ENCODE measurements at places on chromosomes 2 and 18. TPM values are rescaled to one million over a fixed set of nuclear protein-coding genes. Genes with fewer than 3 reads are reported as not detected.

Gene MDH1B
- 2.2 TPM for total RNA-seq

DNA sequence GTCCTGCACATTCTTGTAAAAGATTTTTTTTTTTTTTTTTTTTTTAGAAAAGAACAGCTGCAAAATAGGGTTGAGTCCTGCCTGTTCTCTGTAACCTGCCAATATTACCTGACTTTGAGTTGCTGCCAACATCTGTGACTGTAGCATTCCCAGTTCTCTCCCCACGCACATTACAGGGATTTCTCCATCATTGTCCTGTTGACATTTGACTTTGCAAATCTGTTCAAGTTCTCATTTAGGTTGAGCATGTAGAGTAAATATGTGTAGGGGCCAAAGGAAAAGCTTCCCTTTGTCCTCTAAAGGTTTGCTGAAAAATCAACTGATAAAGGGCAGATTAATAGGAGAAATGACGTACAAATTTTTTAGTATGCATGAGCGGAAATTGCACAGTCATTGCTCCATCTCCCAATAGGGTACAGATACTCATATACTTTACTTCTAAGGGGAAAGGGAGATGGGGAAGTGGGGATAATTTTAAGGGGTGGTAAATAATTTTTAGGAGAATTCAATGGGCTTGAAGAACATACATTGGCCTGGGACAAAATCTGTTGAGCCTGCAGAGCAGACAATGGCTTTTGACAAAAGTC, 385.5 kb downstream of the PIK3C3 start:
- no peak for DNase-seq

GRCh38 chr18:27695503-27695902, 481.4 kb downstream of the CDH2 start:
- no peak for DNase-seq

Gene SNORC
- under 0.01 TPM for total RNA-seq

Gene INPP5D
- 6.4 TPM for total RNA-seq

DNA sequence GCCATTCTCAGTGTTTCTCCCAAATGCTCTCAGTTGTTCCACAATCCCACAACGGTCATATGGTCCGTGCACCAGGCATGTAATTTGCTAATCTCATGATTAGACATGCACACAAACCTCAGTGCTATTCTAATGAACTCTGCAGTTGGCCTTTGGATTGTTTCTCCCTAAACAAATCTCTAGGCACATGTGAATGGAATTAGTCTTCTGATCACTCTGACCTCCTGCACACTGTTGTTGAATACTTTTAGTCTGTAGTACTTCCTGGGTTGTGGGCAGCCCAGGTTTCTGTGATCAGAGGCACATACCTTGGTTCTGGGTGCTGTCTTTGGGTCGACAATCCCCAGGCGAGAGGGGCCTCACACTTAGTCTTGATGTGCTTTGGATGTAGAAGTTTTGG, 498.7 kb upstream of the SPRED2 start:
- DNase-seq, result no peak

GRCh38 chr2:11710632-11711353, 35.6 kb upstream of the LPIN1 start:
- no peak for DNase-seq

DNA sequence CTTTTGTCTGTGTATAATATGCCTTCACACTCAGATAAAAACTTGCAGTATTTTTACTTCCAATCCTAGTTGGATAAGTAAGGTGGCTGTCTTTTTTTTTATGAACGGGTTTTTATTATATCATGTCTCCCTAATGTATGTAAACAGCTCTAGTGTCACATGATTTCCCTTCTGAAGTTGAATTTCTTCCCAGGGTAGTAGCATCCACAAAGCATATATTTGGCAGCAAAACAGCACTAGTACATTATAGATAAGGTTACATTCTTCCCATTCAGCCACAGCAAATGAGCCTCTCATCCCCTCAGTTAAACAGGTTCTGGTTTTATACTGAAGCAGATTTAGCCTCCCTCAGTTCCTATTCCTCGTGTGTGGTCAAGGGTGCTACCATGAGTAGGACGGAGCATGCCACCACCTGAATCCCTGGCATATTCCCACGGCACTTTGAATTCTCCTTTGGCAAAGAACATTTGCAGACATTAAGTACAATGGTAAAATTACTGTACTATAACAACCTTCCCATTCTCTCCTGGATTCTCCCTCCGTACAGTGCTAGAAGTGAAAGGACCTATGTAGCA, 15.4 kb upstream of the DTNA start:
- no peak for DNase-seq

DNA sequence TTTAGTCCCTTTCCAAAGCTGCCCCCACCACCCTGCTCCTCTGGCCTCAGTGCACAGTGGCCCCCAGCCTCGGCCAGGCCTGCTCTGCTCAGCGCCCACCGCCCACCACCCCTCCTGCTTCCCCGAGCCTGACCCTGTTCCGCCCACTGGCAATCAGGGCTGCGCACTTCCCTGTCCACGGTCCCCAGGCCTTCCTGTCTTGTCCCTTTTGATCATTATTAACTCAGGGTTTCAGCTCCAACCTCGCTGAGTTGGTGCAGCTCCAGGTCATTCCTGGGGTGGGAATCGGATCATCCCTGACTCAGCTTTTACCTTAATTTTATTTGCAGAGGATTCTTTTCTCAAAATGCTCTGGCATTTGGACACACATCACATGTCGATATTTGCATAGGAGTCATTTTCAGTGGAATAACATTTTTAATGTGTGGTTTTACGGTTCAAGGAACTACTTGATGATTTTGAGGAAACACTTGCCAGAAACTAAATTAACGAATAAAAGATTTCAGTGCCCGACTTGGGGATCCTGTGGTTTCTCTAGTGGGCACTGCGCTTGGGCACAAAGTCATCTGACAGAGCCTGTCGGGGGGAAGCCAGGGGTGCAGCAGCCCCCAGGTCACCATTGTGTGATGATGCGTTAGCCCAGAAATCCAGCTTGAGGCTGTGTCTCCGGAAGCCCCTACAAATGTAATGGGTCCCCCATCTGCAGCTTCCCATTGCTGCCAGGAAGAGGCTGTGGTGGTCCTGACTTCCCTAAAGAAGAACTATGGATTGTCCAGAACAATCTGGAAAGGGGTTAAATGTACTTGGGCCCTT, 1.0 kb upstream of the ESPNL start:
- DNase-seq, result no peak

DNA sequence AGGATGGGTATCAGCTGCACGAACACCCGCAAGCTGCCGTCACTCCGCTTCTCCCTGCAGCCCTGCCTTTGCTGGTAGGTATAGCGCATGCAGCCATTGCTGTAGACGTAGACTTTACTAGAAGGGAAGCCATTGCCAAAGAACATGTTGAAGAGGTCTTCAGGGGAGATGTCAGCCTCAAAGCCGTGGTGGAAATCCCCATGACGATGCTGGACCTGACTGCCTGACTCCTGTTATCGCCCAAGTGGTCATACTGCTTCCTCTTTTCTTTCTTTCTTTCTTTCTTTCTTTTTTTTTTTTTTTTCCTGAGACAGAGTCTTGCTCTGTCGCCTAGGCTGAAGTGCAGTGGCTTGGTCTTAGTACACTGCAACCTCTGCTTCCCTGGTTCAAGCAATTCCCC, 68.7 kb upstream of the SPRED2 start:
- no peak for DNase-seq

GRCh38 chr2:143908843-143909242, 611.1 kb downstream of the ZEB2 start:
- no peak for DNase-seq

Data from sigmoid colon (tissue), 7 donors.